ENCODE measurements at places on chromosomes 7 and 10. TPM values are rescaled to one million over a fixed set of nuclear protein-coding genes. Genes with fewer than 3 reads are reported as not detected.

- ATAC-seq: no peak
These were observed 40.5 kb upstream of the ACSL5 start for GRCh38 chr10:112333452-112333851.

- no peak for ATAC-seq
These were observed 25.1 kb upstream of the NDST2 start for GRCh38 chr10:73836427-73836980.

The SLC16A9 gene
- total RNA-seq: 2.2 TPM

DNA sequence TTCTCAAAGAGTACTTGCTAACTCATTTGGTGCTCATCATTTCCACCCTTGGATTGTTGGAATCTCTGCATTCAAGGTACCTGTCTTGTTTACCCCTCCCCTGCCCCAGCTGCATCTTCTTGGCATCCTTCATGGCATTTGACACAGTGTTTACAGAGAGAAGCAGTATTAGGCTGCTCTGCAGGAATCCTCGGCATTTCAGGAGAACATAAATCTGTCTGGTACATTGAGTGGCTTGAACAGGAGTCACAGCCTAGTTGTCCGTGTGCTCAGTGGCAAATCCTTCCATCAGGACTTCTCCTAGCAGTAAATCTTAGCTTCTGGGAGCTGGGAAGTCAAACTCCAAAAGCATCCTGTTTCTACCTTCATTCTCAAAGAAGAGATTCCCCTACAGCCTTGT lies 136.8 kb upstream of the YAE1 start:
- ATAC-seq: no peak

GRCh38 chr7:53521638-53522184 lies 486.3 kb downstream of the POM121L12 start:
- ATAC-seq: no peak

GRCh38 chr7:78939669-78940068 lies 513.8 kb downstream of the MAGI2 start:
- ATAC-seq: no peak

The ACSM6 gene
- total RNA-seq: not detected

- no peak for ATAC-seq
These were observed 508.8 kb downstream of the TYW1 start for GRCh38 chr7:67505449-67505848.

DNA sequence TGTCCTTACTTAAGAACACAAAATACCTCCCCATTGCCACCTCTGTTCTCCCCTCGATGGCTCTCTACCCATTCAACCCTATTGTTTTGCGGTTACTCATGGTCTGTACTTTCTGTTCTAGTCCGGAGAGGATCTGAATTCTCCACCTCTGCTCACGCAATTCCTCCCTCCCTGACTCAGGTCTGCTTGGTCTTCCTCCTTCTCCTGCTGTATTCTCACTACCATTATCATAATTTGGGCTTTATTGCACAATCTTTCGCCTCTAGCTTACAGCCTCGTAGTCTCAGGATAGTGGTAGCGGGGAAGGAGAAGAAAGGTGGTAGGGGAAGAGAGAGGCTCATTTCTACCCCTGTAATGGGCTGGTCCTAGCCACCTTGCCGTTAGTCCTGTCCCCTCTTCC lies 35.4 kb upstream of the FAM180A start:
- ATAC-seq: no peak

DNA sequence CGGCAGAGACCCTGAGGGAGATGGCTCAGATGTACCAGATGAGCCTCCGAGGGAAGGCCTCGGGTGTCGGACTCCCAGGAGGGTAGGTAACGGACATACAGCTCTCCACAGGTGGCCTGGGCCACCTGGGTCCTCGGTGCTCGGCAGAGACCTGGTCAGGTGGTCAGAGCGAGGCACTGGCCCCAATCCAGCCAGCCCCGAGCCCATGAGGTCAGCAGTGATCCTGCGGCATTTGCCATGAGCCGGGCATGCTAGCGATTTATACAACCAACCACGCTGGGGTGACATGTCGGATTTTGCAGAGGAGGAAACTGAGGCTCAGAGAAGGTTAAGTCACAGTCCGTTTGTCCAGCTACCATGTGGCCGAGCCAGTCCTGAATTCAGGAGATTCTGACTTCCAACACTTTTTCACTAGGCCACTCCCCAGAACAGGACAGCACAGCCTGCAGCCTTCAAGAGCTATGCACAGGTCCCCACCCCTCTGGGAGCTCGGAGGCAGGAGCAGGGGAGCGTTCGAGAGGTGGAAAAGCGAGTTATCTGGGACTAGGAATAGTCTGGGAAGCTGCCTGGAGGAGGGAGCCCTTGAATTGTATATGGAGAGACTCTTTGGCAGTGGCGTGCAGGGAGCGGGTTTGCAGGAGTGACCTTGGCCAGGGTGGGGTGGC lies 13.5 kb downstream of the LDB3 start:
- no peak for ATAC-seq

The TMEM236 gene
- total RNA-seq: 0.30 TPM

DNA sequence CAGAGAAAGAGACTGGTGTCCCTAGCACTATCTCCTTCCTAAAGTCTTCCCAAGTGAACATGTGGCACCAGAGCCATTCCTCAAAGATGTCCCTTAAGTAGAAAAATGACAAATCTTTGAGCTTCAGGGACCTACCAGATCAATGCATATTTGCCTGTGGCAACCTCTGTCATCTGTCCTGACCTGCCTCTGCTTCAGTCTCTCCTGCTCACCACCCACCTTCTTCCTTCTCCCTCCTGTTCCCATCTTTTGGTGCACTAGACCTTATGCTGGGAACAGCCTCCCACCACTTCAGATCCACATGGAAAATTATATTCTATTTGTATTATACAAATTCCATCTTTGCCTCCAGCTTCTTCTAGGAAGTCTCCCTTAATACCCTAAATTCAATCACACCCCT lies 386.4 kb downstream of the PLXNA4 start:
- no peak for ATAC-seq

The IMPDH1 gene
- 95.6 TPM for total RNA-seq

The TMEM26 gene
- not detected for total RNA-seq

The SPDYE2 gene
- total RNA-seq: not detected

The SLC35G1 gene
- 3.4 TPM for total RNA-seq

- ATAC-seq: no peak
These were observed 135.7 kb upstream of the GDF10 start for GRCh38 chr10:47164126-47164799.

- ATAC-seq: peak; percentile 52
These were observed at the start of gene VSTM4 for GRCh38 chr10:49115015-49115795. Gene VSTM4 (minus strand): TSS chr10:49115522. CDS start chr10:49115485, 37 bp downstream.

- peak; percentile 77 for ATAC-seq
These were observed 90.2 kb downstream of the DLG5 start for GRCh38 chr10:77836299-77836820.

GRCh38 chr7:10688544-10688943 lies 285.1 kb upstream of the PHF14 start:
- ATAC-seq: no peak

The FRAT1 gene
- 3.7 TPM for total RNA-seq

GRCh38 chr7:74598558-74598957 lies 59.0 kb upstream of the GTF2I start:
- ATAC-seq: peak; percentile 53

DNA sequence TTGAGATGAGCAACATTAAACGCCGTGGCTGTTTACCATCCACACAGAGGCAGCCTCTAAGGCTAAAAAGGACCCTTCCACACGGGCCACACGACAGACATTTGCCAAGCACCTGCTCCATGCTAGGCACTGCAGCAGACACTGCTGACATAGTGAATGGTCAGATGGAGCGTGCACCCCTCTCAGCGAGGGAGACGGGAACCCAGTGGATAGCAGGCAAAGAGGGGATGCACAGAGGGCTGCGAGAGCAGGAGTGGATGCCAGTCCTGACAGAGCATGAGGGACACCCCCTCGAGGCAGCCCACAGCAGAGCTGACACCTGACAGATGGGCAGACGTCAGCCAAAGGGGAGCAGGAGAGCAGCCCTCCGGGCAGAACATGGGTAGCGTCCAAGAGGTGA lies 5.6 kb upstream of the STK32C start:
- no peak for ATAC-seq

GRCh38 chr10:96089116-96089515 lies 41.0 kb upstream of the ZNF518A start:
- no peak for ATAC-seq

DNA sequence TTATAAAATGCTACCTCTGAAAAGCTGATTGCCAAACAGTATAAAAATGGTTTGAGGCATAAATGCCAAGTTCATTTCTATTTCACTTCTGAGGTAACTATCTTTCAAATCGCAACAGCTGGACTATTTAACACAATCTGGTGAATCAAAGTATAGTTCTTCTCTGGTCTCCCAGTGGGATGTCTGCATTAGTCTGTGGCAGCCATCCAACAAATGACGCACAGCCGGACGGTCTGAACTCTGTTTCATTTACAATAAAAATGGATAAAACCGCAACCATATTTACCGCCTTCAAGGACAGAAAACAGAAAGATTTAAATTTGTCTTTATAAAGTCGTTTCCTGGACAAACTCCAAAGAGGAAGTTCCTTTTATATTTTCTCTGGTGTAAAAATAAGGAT lies 41.9 kb downstream of the ENO4 start:
- ATAC-seq: no peak

DNA sequence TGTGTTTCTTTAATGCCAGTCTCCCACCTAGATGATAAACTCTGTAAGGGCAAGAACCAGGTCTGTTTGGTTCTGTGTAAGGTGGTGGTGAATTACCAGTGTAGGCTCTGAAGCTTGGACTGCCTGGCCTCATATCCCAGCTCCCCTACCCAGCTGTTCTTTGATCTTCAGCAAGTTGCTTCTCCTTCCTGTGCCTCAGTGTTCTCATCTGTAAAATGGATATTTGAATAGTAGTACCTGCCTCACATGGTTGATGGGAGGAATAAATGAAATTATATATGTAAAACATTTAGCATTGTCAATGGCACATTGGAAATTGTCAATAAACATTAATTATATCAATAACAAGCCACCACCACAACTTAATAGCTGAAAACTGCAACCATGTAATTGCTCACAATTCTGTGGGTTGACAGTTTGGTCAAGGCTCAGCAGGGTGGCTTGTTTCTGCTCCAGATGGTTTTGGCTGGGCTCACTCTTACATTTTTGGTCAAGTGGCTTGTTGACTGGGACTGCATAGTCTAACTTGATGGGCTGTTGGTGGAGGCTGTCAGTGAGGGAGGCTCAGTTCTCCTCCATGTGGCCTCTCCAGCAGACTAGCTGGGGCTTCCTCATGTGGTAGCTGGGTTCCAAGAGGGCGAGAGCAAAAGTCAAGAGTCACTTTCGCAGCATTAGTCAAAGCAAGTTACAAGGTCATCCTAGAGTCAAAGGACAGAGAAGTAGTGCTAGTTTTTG lies 84.5 kb upstream of the DUSP5 start:
- peak; percentile 13 for ATAC-seq

- ATAC-seq: peak; percentile 83
These were observed 13.1 kb downstream of the CCNY start for GRCh38 chr10:35349389-35349915.

- ATAC-seq: no peak
These were observed 619.2 kb upstream of the GALNT17 start for GRCh38 chr7:70512761-70513160.

The SAMD8 gene
- 42.0 TPM for total RNA-seq

The SEMA3E gene
- not detected for total RNA-seq

GRCh38 chr7:14988941-14989340 lies 86.4 kb upstream of the DGKB start:
- ATAC-seq: no peak

GRCh38 chr10:2020836-2021235 lies 283.5 kb upstream of the ADARB2 start:
- no peak for ATAC-seq

GRCh38 chr7:77415476-77415822 lies 700 bp downstream of the GSAP start:
- ATAC-seq: peak; percentile 37

GRCh38 chr7:80783678-80784327 lies 135.0 kb downstream of the SEMA3C start:
- no peak for ATAC-seq

- no peak for ATAC-seq
These were observed 124.5 kb downstream of the CHN2 start for GRCh38 chr7:29318853-29319718.

DNA sequence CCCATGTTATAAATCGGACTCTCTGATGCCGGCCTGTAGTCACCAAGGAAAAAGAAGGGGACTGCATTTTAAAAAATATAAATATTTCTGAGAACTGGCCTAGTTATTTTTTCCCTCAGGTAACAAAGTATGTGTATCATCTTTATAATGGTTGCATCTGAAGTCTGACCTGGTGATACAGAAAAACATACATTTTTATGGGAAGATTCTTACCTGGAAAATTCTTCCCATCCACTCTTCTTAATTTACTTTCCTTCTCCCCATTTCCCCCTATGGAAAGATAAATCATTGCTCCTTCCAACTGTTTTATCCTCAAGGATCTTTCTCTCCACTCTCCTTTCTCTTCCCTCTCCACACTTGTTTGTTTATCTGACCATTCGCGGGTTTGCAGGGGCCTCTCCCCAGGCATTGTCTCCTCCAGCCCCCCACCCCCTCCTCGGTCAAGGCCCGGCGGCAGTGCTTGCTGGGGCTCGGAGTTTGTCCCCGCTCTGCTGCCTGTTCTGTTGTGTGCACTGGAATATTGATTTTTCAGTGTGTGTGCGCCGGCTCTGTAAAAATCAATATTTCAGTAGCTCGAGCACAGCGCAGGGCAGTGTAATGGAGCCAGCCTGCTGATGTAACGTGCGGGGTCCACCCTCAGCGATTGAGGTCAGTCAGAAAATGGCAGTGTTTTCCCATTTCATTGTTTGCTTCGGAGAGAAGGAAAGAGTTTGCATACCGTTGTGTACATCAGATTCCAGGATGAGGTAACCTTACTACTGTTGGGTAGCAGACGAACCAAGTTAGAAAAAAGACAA lies 199.5 kb upstream of the NFE2L3 start:
- no peak for ATAC-seq

Data from activated T-helper 17 cell treated with anti-CD3 and anti-CD28 coated beads, Interleukin-2, amount 50 U/mL, for 72 hours (primary cell).